ENCODE measurements at places on chromosomes 12 and 14.
A peak's percentile ranks its signal among the peaks of the same experiment; 100 is the strongest.

GRCh38 chr12:85531341-85531740 is 251.3 kb downstream of the ALX1 start:
- DNase-seq, result no peak

DNA sequence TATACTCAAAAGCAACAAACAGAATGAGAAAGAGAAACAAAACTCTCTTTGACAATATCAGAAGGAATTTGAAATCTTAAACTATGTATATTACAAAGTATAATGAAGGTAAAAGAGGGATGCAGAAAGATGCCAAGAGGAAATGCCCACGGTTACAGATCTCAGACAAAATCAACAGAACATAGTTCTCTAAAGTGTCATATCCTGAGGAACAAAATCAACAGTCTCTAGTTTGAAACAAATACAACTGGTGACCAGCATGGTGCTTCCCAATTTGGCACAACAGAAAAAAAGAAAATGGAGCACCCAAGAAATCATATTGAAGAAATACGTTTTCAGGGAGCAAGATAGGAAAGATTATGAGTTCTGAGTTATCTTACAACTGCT is 116.5 kb downstream of the METTL25 start:
- no peak for DNase-seq

- peak; percentile 76 for DNase-seq
Measured at GRCh38 chr12:537772-538171, 78.0 kb downstream of the B4GALNT3 start.

DNA sequence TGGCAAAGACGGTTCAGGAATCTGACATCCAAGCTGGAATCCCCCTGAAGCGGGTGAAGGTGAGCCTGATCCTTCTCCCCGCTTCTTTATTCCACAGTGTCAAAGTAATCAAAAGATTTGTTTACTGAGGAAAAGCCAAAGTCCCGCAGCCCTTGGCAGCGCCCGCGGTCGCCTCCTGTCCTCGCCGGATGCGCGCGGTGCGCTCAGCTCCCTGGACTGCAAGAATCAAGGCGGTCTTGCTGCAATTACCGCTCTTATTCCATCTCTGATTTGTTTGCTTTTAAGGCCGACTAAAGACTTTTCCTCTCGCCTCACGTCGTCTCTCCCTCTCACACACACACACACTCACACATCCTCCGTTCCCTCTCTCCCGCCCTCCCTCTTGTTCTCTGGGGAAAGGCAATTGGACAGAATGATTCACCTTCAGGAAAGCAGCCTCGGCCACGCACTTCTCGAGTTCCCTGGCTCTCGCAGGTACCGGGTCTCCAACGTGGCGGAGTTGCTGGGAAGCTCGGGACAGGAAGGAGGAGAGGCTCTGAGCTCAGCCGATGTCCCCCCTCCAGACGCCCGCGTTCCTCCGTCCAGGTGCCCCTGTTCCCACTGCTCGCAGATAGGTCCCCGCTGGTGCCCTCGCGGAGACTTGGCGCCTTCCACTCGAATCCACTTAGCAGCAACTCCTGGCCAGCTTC is 68.6 kb upstream of the USP15 start:
- DNase-seq, result no peak

DNA sequence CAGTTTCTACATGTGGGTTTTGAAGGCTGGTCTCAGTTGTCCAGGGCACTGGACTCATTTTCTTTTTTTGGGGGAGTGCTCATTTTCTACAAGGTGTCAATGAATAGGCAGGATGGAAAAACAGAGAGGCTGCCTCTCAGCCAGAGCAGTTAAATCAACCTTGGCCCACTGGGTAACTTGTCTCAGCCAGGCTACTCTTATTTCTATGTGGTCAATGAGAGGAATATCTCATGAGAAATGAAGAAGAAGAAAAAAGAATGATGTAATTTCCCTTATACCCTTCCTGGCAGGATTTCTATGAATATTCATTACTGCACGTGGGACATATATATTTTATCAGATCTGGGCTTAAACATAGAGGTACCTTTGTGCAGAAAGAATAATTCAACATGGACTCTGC is 155.2 kb upstream of the E2F7 start:
- no peak for DNase-seq

GRCh38 chr14:80493620-80494019 is 282.3 kb upstream of the DIO2 start:
- no peak for DNase-seq

GRCh38 chr12:57224973-57225679 is 4.4 kb upstream of the SHMT2 start:
- DNase-seq, result peak; percentile 85

DNA sequence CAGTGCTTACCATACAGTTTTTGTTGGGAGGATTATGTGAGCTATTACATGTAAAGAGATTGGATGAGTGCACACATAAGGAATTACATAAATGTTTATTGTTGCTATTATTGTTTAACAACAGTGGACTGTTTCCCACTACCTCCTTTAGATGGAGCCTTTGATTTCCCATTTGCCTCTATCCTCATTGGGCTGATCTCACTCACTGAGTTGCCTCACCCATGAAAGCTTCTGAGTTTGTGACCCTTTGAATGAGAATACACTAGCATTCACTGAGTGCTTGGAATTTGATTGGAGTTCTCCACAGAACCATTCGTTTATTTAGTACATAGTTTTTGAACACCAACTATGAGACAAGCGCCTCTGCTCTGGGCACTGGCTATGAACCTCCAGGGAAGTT is 121.0 kb downstream of the HELB start:
- DNase-seq, result no peak

DNA sequence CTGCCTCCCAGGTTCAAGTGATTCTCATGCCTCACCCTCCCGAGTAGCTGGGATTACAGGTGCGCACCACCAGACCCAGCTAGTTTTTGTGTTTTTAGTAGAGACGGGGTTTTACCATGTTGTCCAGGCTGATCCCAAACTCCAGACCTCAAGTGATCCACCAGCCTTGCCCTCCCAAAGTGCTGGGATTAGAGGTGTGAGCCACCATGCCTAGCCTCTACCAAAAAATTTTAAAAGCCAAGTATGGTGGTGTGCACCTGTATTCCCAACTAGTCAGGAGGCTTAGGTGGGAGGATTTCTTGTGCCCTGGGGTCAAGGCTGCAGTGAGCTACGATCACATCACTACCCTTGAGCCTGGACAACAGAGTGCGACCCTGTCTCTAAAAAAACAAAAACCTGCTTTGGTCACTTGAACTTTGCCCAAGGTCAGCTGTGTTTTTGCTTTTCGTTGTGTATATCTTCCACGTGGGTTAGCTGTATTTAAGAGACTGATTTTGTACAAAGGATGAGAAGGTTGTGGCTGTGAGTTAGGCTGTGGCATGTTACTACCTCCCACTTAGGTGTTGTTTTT is 12.7 kb downstream of the C12orf76 start:
- no peak for DNase-seq

DNA sequence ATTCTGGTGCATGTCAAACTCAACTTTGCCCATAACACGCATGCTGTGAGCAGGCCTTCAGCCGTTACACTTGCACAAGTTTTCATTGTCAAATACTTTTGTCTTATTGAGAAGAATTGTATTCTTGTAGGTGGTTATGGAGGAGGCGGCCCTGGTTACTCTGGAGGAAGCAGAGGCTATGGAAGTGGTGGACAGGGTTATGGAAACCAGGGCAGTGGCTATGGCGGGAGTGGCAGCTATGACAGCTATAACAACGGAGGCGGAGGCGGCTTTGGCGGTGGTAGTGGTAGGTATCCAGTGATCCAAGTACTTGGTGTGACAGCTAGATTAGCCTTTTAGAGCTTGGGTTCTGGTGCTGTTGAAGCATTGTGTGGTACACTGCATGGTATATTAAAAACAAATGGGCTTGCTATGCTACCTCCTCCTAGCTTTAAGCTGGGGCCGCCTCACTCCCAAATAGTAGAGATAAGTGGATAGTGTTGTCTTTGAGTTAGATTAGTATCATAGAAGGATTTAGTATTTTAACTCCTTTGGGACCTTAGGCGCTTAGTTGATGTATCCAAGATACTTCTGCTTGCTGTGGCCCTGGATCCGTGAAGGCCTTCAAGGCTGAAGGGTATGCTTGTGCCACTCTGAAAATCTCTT is 2.5 kb downstream of the HNRNPA1 start:
- DNase-seq, result no peak

- no peak for DNase-seq
Measured at GRCh38 chr12:71627438-71628002, 36.1 kb downstream of the ZFC3H1 start.

DNA sequence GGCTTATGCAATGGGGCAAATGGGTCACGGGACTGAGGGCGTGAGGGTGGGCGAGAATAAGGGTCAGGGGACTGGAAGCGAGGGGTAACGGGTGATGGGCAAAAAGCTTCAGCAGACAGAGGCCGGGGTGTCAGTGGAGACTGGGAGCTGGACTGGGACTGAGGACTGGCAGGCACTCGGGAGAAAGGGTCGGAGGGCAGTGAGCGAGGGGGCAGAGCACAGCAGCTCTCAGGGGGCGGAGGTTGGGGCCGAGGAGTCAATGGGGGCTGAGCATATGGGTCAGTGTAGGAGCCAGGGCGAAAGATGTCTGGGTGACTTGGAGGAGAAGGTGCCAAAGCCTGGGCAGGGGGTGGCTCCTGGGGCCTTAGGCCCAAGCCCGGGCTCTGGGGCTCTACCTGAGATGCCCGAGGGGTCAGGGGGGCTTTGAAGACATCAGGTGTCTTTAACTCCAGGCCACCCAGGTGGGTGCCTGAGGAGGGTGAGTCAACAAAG is 20.2 kb downstream of the KMT2D start:
- DNase-seq, result no peak

- no peak for DNase-seq
Measured at GRCh38 chr14:52026901-52027300, 37.6 kb downstream of the RTRAF start.

DNA sequence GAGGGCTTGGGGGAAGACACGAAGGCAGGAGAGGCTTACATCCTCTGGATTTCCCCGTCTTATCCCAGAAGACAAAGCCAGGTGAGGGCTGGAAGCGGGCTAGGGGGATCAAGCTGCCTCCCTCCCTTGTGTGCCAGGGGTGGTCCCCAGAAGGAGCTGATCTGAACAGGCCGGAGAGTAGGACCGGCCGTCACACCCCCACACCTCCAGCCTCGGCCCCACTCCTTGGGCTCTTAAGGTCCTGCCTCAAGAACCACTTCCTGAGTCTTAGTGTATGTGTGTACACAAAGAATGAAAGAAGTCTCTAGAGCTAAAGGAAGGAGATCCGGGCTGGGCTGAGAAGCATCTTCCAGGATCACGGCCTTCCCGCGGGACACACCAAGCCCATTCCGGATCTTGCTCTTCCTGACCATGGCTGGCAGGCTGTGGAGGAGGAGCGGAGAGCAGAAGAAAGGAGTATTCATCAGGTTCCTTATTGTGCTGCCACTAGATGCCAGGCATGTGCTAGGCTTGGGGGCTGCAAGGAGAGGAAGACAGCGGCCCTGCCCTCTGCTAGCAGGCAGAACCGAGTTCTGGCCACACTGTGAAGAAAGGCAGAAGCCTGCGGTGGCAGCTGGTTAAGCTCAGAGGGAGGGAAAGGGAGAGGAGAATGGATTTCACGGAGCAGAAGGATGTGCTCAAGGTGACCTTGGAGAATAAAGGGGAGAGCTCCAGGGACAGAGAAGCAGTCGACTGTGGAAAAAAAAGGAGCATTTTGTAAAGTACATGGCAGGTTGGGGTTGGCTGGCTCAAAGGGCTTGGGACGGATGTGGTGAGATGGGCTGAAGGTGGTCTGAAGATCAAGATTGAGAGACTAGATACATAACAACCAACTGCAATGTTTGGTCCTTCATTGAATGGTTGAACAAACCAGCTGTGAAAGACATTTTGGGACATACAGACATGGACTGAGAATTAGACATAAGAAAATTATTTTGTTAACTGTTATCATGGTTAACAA is 1.3 kb upstream of the CD63 start:
- DNase-seq, result no peak

GRCh38 chr12:69900720-69901131 is 75.7 kb downstream of the MYRFL start:
- peak; percentile 89 for DNase-seq

- DNase-seq, result peak; percentile 57
Measured at GRCh38 chr14:64960762-64961276, 11.3 kb downstream of the RAB15 start.

- no peak for DNase-seq
Measured at GRCh38 chr12:82650627-82651337, 35.9 kb upstream of the TMTC2 start.

DNA sequence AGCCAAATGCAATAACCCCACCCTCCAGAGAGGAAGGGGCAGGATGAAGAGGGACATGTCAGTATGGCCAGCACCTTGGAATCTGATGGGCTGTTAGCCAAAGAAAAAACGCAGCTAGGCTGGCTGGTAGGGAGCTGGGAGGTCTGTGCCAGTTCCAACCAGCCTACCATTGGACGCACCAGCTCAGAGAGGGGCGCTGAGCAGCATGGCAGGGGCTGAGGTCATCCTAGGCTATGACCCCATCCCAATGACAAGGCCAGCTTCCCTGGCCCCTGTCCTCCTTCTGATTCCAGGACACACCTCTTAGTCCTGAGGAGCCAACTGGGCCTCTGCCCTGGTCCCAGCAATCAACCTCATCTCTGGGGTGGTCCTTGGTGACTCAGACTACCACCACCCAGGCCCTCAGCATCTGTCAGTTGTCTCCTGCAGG is 12.2 kb downstream of the ACTN1 start:
- no peak for DNase-seq

- no peak for DNase-seq
Measured at GRCh38 chr14:74198441-74199234, 40.6 kb upstream of the VSX2 start.
